NCI-H1092 (cell line): ENCODE measurements at places on chromosomes 1 and 21.

DNA sequence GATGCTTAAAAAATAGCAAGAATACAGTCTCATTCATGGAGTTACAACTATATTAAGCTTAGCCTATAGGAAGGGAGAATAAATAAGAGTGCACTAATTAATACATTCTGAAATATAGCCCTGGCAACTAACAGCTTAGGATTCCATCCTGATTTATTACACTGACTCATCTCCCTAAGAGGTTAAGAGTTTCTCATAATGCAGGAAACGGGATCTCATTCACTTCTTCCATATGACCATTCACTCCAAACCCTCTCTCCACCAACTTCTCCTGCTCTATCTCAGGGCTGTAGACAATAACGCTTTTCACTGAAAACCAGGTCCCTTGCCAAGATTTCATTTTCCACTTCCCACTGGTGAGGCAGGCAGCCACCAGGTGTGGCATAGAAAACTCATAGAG is 168.5 kb upstream of the PLD5 start:
- DNase-seq = no peak

DNA sequence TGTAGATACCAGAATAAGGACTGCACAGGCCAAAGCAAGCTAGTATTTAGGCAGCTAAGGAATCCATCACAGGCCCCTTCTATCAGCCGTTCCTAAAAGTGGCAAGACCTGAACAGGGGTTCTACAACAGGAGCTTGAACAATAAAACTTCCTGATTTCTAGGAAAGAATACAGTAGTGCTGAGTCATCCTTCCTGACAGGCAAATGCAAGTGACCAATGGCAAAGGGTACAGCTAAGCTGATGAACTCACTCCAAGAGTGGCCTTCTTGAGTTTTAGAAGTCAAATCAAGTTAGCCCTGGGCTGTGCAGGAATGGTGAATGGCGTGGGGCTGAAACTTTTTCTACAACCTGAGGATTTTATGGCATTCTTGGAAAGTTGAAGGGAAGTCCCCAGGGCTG is 112.9 kb downstream of the GREM2 start:
- DNase-seq = no peak

DNA sequence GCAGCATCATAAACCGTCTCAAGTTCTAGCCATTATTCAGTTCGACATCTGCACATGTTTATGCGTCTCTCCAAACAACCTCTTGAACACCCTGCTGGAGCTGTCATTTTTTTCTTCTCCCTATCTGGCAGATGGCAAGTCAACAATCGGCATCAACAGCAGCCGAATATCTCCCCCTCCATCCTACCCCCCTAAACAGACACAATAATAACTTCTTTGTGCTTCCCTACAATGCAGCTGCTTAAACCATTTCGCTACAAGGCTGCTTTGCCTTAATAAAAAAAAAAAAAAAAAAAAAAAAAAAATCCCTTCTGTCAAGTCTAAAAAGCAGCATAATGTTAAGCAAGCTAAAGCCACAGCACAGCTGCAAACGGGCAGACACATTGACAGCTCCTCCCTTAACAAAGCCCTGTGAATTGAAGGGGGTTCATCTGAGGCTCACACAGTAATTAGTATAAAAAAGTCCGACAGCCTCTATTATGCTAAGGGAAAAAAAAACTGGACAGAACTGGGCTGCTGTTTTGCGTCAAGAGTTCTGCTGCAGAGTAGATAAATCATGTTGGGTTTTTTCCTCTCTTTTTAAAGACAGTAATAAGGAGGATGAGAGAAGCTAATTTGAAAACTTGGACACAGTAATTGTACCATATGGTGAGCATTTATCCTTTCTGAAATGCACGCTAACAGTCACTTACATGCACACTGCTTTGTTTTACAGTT is 136.4 kb downstream of the AKT3 start:
- DNase-seq = peak; percentile 99

DNA sequence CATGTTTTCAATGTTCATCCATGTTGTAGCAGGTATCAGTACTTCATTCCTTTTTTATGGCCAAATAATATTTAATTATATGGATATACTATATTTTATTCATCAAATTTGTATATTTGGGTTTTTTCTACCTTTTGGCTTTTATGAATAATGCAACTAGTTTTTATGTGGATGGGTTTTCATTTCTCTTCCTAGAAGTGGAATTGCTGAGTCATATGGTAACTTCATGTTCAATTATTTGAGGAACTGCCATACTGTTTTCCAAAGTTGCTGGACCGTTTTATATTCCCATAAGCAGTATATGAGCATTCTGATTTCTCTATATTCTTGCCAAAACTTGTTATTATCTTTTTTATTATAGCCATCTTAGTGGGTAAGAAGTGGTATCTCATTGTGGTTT is 16.0 kb downstream of the CFAP57 start:
- DNase-seq = no peak

GRCh38 chr1:51578383-51579109 is 38.3 kb upstream of the OSBPL9 start:
- DNase-seq = no peak

GRCh38 chr1:230975636-230976035 is 3.0 kb downstream of the TTC13 start:
- no peak for DNase-seq

- no peak for DNase-seq
These were observed 14.2 kb upstream of the KANK4 start for GRCh38 chr1:62333441-62333840.

GRCh38 chr1:33378976-33379375 is 51.9 kb downstream of the PHC2 start:
- no peak for DNase-seq

DNA sequence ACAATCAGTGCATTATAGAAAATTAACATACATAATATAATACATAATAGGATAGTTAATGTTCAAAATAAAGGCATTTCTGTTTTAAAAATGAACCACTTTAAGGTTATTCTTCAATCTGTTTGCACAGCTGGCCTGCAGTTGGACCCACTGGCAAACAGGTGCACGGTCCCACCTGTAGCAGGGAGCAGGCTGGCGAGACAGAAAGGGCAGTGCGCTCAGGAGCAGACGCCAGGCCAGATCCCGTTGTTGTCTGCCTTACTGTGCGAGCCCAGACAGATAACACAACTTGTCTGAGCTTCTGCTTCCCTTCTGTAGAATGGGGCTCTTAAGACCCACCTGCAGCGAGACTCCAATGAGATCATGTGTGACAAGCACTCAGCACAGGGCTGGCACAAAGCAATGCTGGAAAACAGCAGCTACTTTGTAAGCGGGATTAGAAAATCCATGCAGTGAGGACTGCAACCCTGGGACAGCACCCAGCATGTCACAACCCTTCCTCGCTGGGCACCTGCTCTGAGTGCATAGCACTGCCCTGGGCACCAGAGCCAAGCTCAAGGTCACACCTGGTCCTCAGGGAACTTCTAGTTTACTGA is 33.5 kb downstream of the VPS26C start:
- DNase-seq = peak; percentile 4
